Sigmoid colon (tissue), 7 donors: ENCODE measurements at places on chromosomes 7 and 10. TPM values are rescaled to one million over a fixed set of nuclear protein-coding genes. Genes with fewer than 3 reads are reported as not detected.

Gene ADCY1
- 0.55 TPM for total RNA-seq

Gene ACSL5
- total RNA-seq, result 9.4 TPM

Gene WASHC2C
- total RNA-seq, result 31.7 TPM

Gene TMEM225B
- 1.8 TPM for total RNA-seq

Gene PTPRN2
- total RNA-seq, result 5.8 TPM
